ENCODE measurements at places on chromosomes 2 and 18.

- no peak for DNase-seq
- H3K4me3 ChIP-seq, result no peak overlapping the region
- H3K36me3 ChIP-seq, result no peaks in the 10 kb centered on the region
- H3K27ac ChIP-seq, result no peak overlapping the region
- H3K27me3 ChIP-seq, result no peaks in the 10 kb centered on the region
Measured at GRCh38 chr2:135023886-135024485, 23.3 kb downstream of the MAP3K19 start.

DNA sequence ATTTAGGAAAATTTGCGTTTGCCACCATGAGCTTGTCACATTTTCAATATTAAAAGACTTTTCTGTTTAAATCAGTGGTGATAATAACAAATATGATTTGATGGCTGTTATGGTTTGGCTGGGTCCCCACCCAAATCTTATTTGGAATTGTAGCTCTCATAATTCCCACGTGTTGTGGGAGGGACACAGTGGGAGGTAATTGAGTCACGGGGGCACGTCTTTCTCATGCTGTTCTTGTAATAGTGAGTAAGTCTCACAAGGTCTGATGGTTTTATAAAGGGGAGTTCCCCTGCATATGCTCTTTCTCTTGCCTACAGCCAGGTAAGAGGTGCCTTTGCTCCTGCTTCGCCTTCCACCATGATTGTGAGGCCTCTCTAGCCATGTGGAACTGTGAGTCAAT is 83.4 kb upstream of the RGPD4 start:
- no peaks in the 10 kb centered on the region for H3K27me3 ChIP-seq
- no peak overlapping the region for H3K4me3 ChIP-seq
- peaks cover 5% of the 10 kb centered on the region for H3K4me1 ChIP-seq
- H3K27ac ChIP-seq, result no peak overlapping the region
- no peaks in the 10 kb centered on the region for H3K36me3 ChIP-seq

DNA sequence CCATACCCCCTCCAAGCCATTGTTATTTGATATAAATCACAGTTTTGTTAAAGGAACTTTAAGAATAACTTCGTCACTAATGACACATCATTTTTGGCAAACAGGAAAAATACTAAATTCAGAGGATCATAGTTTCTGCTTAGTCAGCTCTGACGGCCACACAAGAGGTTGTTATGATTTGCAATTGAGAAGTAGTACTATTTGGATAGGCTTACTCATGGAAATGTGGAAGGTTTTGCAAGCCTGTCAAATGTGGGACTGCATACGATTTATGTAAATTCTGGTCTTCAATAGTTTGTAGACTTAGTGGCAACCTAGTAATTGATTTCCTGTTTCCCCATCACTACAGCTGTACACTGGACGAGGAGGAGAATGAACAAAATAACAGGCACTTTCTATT is 108.1 kb downstream of the ARHGEF33 start:
- DNase-seq, result no peak
- peaks cover 88% of the 10 kb centered on the region for H3K36me3 ChIP-seq
- no peak overlapping the region for H3K4me3 ChIP-seq
- H3K4me1 ChIP-seq, result no peaks in the 10 kb centered on the region
- H3K27ac ChIP-seq, result no peak overlapping the region
- no peaks in the 10 kb centered on the region for H3K27me3 ChIP-seq

DNA sequence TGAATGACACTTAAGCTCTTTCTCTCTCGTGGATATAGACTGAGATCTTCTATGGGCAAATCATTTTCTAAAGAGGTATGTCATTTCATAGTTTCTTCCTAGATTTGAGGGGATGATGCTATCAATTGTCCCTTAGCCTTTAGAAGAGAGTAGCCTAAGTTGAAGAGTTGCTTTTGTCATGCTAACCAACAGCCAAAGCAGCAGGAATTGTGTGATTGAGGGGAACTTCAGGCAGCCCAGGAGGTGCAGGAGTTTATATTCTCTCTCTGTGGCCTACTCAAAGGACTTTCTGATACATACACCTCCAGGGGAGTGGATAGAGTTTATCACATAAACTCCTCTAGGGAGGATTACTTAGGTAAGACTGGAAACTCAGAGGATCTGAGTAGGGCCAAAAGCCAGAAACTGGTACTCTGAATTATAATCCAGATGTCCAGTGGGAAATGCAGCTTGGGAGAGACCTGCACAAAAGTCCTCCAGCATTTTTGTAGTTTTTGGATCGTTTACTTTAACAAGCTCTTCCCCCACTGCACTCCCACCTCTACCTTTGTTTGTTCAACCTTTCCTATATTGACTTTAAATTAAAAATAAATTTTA is 150.7 kb upstream of the CCDC68 start:
- H3K4me1 ChIP-seq, result no peaks in the 10 kb centered on the region
- H3K27ac ChIP-seq, result no peak overlapping the region

DNA sequence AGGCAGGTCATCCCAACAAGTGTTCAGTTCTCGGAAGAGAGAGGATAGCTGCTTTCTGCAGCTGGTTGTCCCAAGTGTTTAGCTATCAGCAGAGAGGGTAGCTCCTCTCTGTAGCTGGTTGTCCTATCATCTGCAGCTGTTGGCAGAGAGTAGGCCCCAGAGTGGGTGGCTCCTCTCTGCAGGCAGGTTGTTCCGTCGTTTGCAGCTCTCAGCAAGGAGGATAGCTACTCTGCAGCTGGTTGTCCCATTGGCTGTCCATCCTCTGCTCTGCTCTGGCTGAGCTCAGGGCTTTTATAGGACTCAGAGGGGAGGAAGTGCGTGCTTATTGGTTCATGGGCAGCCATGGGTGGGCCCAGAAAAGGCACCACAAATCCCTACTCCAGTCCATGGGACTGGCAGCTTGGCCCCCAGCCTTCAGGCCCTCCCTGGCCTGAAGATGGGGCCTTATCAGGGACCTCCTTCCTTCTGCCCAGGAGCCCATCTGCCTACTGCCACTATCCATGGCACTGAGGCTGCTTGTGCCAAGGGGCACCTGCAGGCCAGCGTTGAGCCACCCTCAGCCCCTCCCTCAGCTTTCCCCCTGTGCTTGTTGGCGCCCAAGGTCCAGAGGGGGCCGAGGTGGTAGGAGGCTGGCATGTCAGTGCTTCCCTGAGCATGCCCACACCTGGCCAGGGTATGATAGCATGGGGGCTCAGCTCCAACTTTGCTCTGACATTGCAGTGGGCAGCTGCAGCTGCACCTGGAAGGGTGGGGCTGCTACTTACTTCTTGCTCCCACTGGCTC is 38.3 kb downstream of the TDRD15 start:
- no peak overlapping the region for H3K27ac ChIP-seq
- H3K4me1 ChIP-seq, result no peaks in the 10 kb centered on the region
- no peaks in the 10 kb centered on the region for H3K27me3 ChIP-seq
- DNase-seq, result no peak

DNA sequence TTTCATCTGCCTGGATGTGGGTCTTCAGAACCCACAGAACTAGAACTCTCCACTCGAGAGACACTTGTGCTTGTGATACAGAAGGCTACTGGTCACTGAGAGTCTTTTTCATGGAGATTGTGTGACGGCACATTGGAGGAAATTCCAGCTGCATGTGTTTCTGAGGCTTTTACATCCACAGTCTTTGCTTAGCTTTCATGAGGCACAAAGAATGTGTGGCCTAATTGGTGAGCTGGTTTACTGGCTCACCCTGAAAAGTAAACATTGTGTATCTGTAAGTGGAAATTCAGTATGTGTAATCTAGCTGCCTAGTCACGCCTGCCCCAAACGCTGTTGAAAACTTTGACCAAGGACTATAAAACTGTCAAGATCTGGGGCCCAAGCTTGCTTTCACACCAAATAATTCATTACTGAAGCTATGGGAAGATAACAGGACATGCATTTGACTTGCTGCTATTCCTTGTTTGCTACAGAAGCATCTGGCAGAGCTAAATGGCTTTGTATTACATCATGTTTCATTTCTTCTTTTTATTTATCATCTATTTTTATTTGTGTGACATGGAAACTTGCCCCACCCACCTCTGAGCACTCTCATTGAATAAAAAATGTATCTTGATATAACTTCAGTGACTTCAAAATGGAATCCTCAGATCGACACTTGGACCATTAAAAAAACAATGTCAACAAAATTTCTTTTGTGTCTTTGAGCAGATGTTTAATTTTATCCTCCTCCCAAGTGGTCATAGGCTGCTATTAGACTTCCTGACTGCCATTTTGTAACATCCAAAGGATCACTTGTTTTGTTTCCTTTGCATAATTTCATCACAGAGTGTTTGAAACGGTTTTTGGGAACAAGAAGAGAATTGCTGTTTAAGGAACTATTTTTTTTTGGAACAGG is 80.2 kb downstream of the EFEMP1 start:
- H3K36me3 ChIP-seq, result no peaks in the 10 kb centered on the region
- no peaks in the 10 kb centered on the region for H3K27me3 ChIP-seq
- H3K4me3 ChIP-seq, result no peak overlapping the region
- no peaks in the 10 kb centered on the region for H3K4me1 ChIP-seq

DNA sequence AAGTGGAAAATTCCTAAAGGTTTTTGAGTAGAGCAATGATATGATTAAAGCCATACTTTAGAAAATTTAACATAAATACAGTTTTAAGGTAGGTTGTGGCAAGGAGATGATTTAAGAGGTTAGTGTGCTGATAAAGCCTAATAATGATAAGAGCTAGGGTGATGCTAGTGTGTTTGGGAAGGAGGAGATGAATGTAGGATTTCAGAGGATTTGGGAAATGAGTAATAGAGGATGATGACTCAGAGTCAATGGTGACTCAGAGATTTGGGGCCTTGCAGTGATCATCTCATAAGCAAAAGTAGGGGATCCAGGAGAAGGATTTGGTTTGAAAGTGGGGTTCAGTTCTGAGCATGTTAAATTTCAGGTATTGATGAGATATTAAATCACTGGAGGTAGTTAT is 23.3 kb downstream of the STAMBP start:
- H3K4me1 ChIP-seq, result no peaks in the 10 kb centered on the region
- H3K4me3 ChIP-seq, result no peak overlapping the region
- DNase-seq, result no peak
- no peak overlapping the region for H3K27ac ChIP-seq

- H3K36me3 ChIP-seq, result no peaks in the 10 kb centered on the region
- no peak overlapping the region for H3K4me3 ChIP-seq
- H3K27me3 ChIP-seq, result peaks cover 4% of the 10 kb centered on the region
- DNase-seq, result peak; percentile 29
- 0 out of 2 replicates have a peak, but pooled peaks cover 2% of the 10 kb centered on the region for H3K4me1 ChIP-seq
Measured at GRCh38 chr18:21181766-21182165, 60.3 kb upstream of the GREB1L start.

GRCh38 chr2:43171789-43172188 is 54.6 kb downstream of the ZFP36L2 start:
- no peaks in the 10 kb centered on the region for H3K36me3 ChIP-seq
- H3K27ac ChIP-seq, result peak overlapping the region; percentile 31
- H3K4me3 ChIP-seq, result no peak overlapping the region
- H3K27me3 ChIP-seq, result no peaks in the 10 kb centered on the region
- DNase-seq, result no peak

DNA sequence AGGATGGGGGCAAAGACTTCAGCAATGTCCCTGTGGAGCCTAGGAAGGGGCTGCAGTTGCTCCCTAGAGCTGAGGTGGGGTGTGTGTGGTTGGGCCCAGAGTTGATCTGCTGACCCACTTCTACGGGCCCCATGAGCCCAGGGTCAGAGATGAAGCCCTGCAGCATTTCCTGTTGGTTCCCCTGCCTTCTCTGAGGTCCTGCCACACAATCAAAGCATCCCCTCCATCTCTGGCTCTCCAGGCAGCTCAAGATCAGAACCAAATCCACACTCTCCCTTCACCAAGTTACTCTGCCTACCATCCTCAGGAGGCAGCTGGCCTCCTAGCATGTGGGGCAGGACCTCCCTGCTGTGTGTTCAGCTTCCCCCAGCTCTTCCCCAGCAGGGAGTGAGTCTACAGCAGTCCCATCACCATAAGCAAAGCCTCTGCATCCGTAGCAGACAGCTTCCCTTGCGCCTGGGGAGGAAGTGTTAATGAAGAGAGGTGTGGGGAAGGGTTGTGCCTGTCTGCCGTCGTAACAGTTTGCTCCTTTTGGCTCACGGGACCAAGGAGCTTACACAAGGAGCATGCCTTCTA is 26.9 kb downstream of the TMEM247 start:
- H3K27ac ChIP-seq, result no peak overlapping the region
- H3K4me1 ChIP-seq, result no peaks in the 10 kb centered on the region
- no peaks in the 10 kb centered on the region for H3K27me3 ChIP-seq
- DNase-seq, result no peak

DNA sequence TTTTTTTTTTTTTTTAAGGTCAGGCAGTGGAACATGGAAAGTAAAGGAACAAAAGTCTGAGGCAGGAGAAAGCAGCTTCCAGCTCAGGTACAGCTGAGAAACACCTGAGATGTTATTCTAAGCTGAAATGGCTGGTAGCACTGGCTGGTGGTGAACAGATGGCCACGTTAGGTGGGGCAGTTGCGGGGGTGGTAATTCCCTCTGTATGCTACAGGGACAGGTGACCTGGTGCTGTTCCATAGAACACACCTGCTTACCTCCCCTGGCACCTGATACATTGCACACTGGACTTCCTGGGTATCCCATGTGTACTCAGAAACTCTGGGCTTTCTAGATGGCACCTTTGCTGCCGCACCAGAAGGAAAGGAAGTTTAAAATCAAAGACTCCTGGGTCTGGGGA is 333.3 kb downstream of the SLC8A1 start:
- H3K27me3 ChIP-seq, result no peaks in the 10 kb centered on the region
- DNase-seq, result no peak
- peaks cover 29% of the 10 kb centered on the region for H3K36me3 ChIP-seq
- no peak overlapping the region for H3K27ac ChIP-seq
- H3K4me3 ChIP-seq, result no peak overlapping the region

- H3K27me3 ChIP-seq, result no peaks in the 10 kb centered on the region
- no peaks in the 10 kb centered on the region for H3K36me3 ChIP-seq
- H3K4me1 ChIP-seq, result no peaks in the 10 kb centered on the region
- H3K27ac ChIP-seq, result no peak overlapping the region
- H3K4me3 ChIP-seq, result no peak overlapping the region
Measured at GRCh38 chr18:43876286-43876685, 599.0 kb upstream of the SYT4 start.

GRCh38 chr2:119109866-119110265 is 48.7 kb downstream of the C1QL2 start:
- H3K27ac ChIP-seq, result no peak overlapping the region
- no peak overlapping the region for H3K4me3 ChIP-seq
- no peaks in the 10 kb centered on the region for H3K36me3 ChIP-seq
- peaks cover 2% of the 10 kb centered on the region for H3K27me3 ChIP-seq

DNA sequence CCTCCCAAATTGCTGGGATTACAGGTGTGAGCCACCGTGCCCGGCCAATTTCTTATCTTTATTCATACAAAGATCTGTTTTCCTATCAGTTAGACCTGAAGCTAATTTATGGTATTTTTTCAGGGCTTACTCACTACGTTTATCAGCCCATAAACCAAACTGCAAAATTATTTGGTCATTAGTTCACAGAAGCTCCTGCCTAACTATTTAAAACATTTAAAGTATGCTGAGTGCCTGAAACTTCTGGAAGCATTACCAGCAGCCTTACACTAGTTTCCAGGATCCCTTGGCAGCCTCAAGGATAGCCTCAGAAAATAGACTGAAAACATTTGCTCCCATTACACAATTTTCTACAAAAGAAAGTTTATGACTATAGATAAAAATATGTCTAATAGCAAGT is 68.8 kb downstream of the GALNT13 start:
- H3K36me3 ChIP-seq, result no peaks in the 10 kb centered on the region
- no peaks in the 10 kb centered on the region for H3K4me1 ChIP-seq
- no peaks in the 10 kb centered on the region for H3K27me3 ChIP-seq
- no peak for DNase-seq
- no peak overlapping the region for H3K27ac ChIP-seq

GRCh38 chr2:1968209-1968987 is 224.1 kb upstream of the PXDN start:
- DNase-seq, result no peak
- no peaks in the 10 kb centered on the region for H3K4me1 ChIP-seq
